ENCODE measurements at places on chromosomes 2 and 18.

GRCh38 chr2:64779117-64779690, 125.5 kb upstream of the SERTAD2 start:
- no peak for DNase-seq

DNA sequence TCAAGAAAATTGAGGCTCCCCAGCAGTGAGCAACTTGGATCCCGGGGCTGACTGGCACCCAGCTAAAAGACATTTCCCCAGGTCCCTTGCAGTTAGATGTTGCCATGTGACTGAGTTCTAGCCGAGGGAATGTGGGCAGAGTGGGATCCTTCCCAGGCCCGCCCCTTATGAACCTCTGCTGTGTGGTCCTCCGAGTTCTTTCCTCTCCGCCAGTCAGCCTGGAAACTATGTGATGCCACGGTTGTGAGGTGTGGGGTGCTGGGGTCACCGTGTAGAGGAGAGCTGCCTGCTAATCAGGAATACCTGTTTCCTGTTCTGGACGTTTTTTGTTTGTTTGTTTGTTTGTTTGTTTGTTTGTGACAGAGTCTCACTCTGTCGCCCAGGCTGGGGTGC, 45.5 kb downstream of the TMEM37 start:
- no peak for DNase-seq

GRCh38 chr2:223560749-223561435, 41.3 kb downstream of the SCG2 start:
- peak; percentile 54 for DNase-seq

DNA sequence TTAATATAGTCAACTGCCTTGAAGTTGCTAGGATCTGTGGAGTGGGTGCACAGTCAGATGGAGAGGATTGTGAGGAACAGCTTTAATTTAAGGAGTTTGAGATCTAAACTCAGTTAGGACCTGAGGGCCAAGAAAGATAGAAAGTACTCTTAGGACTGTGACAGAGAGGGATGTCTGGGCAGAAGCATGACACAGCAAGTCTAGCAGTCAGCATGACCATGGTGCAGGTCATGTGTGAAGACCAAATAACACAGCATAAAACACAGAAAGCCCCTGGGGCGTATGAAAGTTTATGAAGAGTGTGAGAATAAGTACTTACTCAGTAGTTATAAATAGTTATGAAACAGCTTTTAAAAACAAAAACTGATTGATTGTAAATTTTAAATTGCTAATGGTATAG, 107.2 kb downstream of the GALNT1 start:
- DNase-seq: no peak

DNA sequence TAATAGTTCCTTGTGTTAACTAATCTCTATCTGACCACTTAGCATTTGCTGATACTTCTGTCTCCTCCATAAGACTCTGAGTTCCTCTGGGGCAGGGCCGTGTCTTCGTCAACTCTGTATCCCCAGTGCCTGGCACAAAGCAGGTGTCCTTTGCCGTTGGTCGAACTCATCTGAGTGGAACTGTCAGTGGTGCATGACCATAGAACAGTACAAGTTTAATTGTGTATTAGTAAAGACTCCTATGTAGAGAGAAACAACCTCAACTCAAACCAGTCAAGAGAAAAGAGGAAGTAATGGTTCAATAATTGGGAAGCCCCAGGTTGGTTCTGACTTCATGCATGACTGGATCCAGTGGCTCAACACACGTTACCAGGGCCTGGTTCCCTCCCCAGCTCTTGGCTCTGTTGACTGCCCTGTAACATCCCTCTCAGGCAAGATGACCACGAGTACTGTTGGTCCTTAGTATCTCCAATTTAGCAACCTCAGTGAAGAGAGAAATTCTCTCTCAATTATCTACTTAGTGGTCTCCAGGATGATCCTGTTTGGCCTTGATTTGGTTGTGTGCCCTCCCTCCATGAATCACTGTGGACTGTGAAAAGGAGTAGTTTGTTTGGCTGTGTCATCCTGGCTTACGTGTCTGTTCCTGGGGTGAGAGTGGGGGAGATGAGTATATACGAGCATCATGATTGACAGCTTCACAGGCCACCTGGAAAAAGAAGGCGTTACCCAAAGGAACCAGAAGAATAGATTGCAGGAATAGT, 58.5 kb upstream of the MSH6 start:
- no peak for DNase-seq

GRCh38 chr2:18799397-18799796, 210.0 kb upstream of the NT5C1B start:
- no peak for DNase-seq

DNA sequence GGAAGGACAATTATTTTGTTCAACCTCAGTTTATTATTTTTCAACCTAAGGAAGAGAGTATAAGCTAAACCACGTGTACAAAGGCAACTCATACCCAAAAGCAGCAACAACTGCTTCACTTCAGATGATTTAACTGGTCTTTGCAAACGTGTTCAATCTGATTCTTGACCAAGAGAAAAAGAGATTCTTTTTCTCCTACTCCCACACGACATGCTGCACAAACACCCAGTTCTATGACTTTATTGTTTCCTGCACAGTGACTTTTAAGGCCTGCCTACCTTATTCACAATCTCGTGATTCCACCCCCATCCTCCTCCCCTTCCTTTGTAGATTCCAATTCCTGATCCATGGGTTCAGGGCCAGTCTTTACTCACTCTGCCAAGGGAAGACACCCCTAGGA, 1394.8 kb upstream of the ZEB2 start:
- DNase-seq: no peak

DNA sequence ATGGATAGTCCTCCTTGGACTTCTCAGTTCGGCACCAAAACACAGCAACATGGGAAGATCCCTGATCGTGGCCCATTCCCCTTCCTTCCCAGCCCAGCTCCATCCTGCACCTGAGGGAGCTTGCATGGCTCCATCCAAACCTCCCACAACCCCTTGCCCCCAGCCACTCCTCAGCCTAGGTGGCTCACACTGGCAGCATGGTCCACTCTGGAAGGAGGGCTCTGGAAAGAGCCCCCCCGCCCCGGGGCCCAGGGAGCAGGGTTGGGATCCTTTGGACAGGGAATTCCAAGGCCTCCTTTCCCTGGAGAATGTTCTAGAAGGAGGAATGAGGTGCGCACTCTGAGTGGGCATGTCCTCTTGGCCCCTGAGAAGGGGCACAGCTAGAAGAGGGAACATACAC, 62.8 kb upstream of the ID2 start:
- no peak for DNase-seq
